ENCODE measurements at places on chromosomes 5 and 9.

DNA sequence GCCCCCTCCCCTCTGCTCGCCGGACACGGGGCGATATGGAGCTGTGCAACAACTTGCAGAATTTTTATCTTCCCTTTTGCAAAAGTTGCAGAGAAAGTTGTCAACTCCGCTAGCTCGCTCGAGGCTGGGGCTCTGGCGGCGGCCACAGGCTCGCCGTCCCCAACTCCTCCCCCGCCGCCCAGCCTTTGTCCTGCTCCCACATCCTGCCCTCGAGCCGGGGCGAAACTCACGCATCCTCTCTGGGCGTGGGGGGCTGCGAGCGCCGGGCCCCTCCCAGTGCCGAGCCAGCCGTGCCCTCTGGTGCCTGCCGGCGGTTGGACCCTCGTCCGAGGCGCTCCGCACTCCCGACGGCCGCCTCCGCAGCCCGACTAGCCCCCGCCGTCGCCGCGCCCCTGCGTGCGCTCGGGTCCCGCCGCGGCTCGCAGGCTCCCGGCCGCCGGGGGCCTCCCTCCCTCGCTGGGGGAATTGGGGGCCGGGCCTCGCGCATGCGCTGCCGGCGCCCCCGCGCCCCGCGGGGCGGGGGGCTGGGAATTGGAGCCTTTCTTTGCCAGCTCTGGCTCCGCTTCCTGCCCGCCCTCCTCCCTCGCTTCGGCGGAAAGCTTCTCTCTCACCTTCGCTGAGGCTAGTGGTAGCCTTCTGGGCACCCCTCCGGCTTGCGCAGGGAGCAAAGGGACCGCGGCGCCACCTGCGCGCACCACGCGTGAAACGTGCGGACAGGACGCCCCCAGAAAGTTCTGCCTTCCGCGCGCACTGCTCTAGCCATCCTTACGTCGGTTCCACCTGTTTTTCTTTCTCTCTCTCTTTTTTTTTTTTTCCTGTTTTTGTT is at the start of gene CCNJL:
TSS of gene CCNJL (minus strand) at position 431 of the 826 bp plus-strand sequence. CDS start 641 bp downstream, outside the sequence.
- DNase-seq, result no peak

- no peak for DNase-seq
These were observed 46.3 kb upstream of the ADAMTSL1 start for GRCh38 chr9:18427691-18428090.

DNA sequence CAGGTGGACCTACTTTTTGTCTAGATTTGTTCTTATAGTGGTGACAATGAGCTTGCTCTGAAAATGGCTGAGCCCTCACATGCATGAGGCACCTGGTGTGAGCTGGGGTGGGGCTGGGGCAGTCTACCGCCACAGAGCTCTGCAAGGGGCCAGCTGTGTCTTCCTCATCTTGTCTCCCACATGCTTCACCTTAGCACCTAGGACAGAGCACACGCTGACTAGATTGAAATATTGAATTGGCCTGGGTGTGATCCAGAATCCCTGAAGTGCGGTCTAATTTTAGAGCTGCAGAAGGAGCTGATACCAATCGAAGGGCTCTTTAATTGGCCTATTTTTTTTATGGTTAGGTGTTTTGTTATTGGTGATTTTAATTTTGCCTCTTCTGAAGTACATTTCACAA is 126.1 kb upstream of the NFIB start:
- no peak for DNase-seq

DNA sequence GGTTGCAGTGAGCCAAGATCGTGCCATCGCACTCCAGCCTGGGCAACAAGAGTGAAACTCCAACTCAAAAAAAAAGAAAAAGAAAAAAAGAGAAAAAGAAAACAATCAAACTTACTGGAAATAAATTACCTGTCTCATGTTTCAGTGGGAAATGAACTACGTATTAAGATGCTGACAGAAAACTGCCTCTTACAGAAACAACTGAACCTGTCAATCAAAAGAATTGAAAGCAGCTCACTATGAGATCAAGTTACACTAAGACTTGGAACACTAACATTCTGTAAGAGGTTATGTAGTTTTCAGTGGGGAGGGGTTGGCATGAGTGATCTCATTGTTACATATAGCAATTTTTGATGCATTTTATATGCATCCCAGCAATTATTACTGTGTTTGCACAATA is 64.4 kb upstream of the SPATA31E1 start:
- no peak for DNase-seq

GRCh38 chr9:130499804-130500263 is 55.1 kb downstream of the ASS1 start:
- no peak for DNase-seq

GRCh38 chr5:67355120-67355713 is 158.6 kb upstream of the CD180 start:
- no peak for DNase-seq

- no peak for DNase-seq
These were observed 3.6 kb downstream of the RXRA start for GRCh38 chr9:134329886-134330285.

- no peak for DNase-seq
These were observed 169.6 kb downstream of the ASTN2 start for GRCh38 chr9:117245175-117245829.

DNA sequence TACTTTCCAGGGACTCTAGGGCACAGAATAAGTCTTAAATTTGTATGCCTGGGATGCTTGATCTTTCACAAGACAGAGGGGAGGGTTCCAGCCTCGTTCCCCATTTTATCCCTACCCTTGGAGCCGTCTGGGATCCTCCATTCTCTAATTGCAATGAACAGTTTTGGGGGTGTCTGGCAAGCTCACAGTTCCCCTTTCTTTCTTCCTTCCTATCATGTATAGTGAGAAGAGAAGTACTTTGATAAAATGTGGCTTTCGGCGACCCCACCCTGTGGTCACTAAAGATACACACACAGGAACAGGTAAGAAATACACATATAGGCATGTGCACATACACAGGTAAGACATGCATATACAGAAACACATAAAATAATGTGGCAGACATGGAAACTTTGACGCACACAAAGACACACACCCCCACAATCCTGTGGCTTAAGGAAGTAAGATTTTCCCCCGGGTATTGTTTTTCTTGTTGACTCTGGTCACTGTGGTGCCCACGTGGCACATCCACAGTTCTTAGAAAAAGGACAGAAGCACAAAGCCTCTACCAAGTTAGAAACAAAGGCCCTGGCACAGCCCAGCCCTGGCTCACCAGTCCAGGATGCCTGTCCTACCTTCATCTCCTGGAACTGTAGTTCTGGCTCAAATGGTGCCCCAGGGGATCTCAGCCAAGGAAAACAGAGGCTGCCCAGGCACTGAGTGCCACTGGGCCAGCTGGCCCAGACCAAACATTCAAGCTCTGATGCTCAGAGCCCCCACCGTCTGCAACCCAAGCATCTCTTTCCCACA is 6.3 kb upstream of the SMU1 start:
- no peak for DNase-seq

GRCh38 chr5:30802961-30803705 is 390.4 kb upstream of the CDH6 start:
- no peak for DNase-seq

- DNase-seq, result no peak
These were observed 12.4 kb downstream of the CEMIP2 start for GRCh38 chr9:71755869-71756268.

DNA sequence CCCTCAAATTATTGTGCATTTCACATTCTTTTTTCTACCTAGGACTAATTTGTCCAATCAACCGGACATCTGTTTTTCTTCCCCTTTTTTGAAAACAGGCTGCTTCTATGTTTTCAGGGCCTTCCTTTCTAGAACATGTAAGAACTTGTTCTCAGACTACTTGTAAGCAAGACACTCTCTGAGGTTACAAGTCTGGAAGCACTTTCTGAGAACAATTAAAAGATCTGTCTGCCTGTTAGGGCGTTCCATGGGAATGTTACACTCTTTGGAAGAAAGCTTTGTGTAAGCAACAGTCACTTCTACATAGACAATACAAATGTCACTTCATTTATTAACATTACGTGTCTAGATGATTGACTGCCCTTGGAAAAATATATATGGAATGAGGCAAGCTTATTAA is 50.9 kb upstream of the HSPB3 start:
- DNase-seq, result no peak

DNA sequence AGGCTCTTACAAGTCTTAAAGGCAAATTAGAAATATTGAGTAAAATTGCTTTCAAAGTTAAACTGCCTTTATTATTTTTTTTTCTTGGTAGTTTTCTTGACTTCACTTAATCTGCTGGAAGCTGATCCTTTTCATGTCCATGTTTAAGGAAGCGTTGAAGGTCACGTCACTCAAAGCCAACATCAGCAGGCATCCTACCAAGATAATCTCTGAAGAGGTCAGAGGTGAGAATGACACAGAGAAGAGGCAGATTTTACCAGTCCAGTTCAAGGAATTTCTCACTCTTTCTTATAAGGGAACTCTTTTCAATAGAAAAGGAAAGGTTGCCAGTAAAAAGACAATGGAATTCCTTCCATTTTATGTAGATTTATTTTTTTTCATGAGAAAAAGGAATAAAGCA is 259.8 kb downstream of the ANXA1 start:
- no peak for DNase-seq

- DNase-seq, result no peak
These were observed 92.8 kb upstream of the CCDC112 start for GRCh38 chr5:115389034-115389798.

GRCh38 chr9:112112519-112112918 is 62.6 kb downstream of the SUSD1 start:
- no peak for DNase-seq

DNA sequence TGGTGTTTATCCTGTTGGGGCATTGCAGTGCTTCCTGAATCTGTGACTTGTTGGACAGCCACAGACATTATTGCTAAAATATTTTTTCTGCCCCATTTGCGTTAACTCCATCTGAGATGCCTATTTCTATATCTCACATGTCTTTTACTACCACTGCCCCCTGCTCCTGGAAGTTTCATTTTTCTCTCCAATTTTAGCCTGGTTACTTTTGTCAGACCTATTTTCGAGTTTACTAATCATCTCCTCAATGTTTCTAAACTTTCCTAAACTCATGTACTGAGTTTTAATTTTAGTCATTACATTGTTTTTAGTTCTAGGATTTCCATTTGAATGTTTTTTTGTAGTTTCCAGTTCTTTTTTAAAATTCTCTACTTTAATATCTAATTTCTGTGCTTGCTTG is 17.6 kb downstream of the HAPLN1 start:
- DNase-seq, result no peak

DNA sequence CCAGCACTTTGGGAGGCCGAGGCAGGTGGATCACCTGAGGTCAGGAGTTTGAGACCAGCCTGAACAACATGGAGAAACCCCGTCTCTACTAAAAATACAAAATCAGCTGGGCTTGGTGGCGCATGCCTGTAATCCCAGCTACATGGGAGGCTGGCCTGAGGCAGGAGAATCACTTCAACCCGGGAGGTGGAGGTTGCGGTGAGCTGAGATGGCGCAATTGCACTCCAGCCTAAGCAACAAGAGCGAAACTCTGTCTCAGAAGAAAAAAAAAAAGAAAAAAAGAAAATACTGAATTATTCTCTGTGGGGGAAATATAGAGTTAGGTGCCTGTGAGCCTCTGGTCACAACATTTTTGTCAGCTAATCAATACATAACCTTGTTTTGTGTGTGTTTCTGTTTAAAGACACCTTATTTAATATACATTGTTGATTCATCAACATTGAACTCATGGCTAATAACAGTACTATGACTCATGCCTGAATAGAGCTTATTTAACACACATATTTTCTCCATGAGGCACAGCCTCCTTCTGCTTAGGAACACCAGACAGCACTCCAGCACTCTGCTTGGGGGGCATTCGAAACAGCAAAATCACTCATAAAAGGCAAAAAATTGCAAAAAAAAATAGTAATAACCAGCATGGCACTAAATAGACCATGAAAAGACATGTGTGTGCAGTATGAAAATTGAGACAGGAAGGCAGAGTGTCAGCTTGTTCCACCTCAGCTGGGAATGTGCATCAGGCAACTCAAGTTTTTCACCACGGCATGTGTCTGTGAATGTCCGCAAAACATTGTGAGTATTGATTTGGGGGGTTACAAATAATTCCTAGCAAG is at the start of gene IL31RA:
TSS of gene IL31RA (plus strand) at position 519 of the 836 bp plus-strand sequence. CDS start at position 733, 214 bp downstream.
- DNase-seq, result no peak

- no peak for DNase-seq
These were observed 76.4 kb downstream of the EPB41L4B start for GRCh38 chr9:109244179-109245132.

Measured in activated CD8-positive, alpha-beta memory T cell treated with anti-CD3 and anti-CD28 coated beads for 1 hour (primary cell).